Kidney epithelial cell (primary cell): ENCODE measurements at places on chromosomes 5 and 9.

GRCh38 chr5:113273948-113274347 lies 160.8 kb downstream of the TSSK1B start:
- no peak for DNase-seq

- DNase-seq: no peak
Observed at GRCh38 chr9:89718176-89718575, 113.4 kb downstream of the GADD45G start.

- no peak for DNase-seq
Observed at GRCh38 chr5:89123581-89123980, 240.6 kb upstream of the MEF2C start.

GRCh38 chr9:99819123-99819855 lies 2.4 kb upstream of the NR4A3 start:
- DNase-seq: peak; percentile 49

GRCh38 chr9:77981332-77981731 lies 50.3 kb downstream of the GNAQ start:
- DNase-seq: no peak

- no peak for DNase-seq
Observed at GRCh38 chr9:129623331-129623730, 2.4 kb upstream of the C9orf50 start.

DNA sequence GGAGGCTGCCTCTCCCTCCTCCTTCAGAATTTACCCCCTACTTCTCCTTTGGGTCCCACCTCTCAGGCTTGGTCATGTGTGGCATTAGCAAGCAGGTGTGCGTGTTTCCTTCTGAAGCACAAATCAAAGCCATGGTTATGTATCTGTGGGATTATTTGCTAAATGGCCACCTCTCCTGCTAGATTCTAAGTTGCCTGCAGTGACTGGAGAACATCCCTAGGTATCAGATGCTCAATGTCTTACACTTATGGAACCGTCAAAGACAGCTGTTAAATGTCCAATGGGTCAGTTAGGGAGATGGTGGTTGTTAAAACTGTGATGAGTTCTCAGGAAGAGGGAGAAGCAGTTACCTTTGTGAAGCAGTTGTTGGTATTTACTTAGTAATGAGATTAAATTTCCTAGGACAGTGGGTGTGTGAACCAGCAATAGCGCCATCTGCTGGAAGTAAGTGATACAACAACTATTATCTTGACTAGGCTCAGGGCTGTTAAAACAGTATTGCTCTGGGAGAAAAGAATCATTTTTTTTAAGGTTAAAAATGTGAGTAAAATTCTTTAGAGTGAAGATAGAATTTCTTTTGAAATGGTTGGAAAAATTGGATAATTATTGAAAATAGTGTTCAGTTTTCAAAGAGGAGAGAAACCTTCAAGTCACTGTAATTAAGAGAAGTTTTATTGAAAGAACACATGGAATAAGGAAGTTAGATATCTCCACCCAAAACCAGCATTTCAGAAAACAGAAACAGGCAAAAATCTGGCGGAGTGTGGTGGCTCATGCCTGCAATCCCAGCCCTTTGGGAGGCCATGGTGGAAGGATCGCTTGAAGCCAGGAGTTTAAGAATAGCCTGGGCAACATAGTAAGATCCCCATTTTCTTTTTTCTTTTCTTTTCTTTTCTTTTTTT lies 71.3 kb downstream of the TMC1 start:
- no peak for DNase-seq

GRCh38 chr9:19935422-19935821 lies 146.6 kb upstream of the SLC24A2 start:
- DNase-seq: no peak

DNA sequence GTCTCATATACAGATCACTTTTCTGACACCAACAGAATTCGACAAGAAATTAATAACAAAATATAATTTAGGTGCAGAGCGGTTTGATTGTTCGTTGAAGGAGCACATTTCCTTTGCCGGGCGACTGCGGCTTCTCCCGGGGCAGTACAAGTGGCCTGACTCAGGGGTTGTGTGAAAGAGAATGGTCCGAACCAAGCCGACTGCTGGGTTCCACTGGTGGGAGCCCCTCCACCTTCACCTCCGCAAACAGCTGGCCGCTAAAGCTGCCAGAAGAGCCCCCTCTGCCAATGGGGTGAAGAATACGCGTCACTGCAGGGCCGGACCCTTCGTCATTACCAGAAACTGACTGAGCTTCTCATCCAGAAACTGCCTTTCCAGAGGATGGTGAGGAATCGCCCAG lies 156.0 kb upstream of the IFNE start:
- DNase-seq: no peak

GRCh38 chr5:756171-756570 lies 28.4 kb downstream of the ZDHHC11B start:
- DNase-seq: no peak

- no peak for DNase-seq
Observed at GRCh38 chr5:133938929-133939328, 29.5 kb downstream of the C5orf15 start.

- no peak for DNase-seq
Observed at GRCh38 chr5:131534974-131535373, 100.1 kb downstream of the RAPGEF6 start.

DNA sequence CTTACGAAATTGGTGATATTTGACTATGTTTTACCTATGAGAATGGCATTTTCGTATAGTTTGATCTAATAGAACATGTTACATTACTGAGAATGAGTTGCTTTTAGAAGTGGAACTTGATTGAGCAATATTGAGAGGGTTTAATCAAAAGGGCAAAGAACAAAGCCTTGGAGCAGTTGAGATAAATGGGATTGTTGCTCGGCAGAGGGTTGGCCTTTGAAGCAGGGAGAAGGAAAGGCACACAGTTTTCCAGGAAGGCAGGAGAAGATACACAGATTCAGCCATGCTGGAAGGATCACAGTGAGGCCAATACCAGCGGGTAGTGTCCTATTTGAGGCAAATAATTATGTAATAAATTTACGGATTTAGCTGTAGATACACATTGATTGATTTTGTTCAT lies 19.5 kb downstream of the MAN2A1 start:
- DNase-seq: no peak

- DNase-seq: no peak
Observed at GRCh38 chr5:83927140-83927733, 206.6 kb upstream of the HAPLN1 start.

DNA sequence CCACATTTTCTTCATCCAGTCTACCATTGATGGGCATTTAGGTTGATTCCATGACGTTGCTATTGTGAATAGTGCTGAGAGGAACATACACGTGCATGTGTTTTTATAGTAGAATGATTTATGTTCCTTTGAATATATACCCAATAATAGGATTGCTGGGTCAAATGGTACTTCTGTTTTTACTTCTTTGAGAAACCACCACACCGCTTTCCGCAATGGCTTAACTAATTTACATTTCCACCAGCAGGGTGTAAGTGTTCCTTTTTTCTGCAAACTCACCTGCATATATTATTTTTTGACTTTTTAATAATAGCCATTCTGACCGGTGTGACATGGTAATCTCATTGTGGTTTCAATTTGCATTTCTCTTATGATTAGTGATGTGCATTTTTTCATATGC lies 82.2 kb upstream of the RFX3 start:
- no peak for DNase-seq

- DNase-seq: no peak
Observed at GRCh38 chr9:107932046-107932445, 442.5 kb upstream of the KLF4 start.

GRCh38 chr5:59066367-59067163 lies 483.7 kb downstream of the RAB3C start:
- no peak for DNase-seq

GRCh38 chr9:17509151-17509550 lies 69.7 kb upstream of the SH3GL2 start:
- DNase-seq: no peak

DNA sequence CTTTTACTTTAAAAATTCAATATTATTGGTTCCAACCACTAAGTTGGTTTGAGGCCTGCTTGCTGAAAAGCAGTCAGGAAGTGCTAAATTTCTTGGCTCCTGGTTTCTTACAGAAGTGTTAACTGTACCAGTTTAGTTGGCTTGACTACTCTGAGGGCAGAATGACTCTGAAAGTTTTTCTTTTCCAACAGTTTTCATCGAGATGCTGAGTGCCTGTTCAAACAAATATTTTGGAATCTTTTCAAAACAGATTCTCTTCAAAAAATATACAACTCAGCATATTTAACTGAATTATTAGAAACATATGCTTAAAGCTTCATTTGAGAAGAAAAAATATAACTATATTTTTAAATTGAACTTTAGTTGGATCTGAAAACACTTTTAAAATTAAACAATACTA lies 37.0 kb downstream of the SLC38A9 start:
- no peak for DNase-seq

DNA sequence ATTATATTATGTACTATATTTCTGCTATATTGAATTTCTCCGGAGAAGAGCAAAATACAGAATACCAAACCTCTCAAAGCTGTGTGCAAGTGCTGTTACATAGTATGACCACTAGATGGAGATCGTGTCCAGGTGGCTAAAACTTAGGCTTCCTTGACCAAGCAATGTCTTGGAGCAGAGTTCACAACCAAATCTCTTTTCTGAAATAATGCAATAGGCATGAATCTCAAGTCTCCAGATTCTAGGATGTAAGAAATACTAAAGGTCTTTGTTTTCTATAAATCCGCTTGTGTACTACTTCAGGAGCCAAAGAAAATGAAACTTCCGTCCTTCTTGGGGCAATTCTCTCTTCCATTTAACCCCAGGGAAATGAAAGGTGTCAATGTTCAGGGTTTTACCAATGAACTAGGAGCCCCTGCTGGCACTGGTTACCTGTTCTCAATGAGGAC lies 181.5 kb upstream of the RAI14 start:
- DNase-seq: no peak

- DNase-seq: no peak
Observed at GRCh38 chr9:92738661-92739081, 26.0 kb downstream of the BICD2 start.

- no peak for DNase-seq
Observed at GRCh38 chr9:88396836-88397577, 8.8 kb downstream of the SPIN1 start.

- DNase-seq: no peak
Observed at GRCh38 chr5:10416868-10417267, 24.8 kb upstream of the ROPN1L start.

DNA sequence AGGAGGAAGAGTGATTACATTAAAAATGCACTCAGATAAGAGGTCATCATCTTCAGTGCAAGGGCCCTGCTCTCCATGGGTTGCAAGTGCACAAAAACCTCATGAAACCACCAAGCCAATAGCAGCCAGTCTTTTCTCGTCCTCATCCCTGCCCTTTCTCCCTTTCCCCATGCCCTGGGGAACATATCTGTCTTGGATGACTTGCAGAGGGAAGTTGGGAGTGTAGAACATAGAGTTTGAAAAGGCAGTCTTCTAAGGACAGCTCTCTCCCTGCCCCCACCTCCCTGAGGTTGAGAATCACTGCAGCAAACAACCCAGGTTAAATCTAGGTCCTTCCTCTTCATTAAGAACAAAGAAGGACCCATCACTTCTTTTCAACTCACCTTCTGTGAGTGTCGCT lies 22.0 kb downstream of the DDX31 start:
- DNase-seq: no peak

- no peak for DNase-seq
Observed at GRCh38 chr9:136643596-136644342, 18.9 kb upstream of the EGFL7 start.

- no peak for DNase-seq
Observed at GRCh38 chr9:13500034-13500433, 220.5 kb upstream of the MPDZ start.

DNA sequence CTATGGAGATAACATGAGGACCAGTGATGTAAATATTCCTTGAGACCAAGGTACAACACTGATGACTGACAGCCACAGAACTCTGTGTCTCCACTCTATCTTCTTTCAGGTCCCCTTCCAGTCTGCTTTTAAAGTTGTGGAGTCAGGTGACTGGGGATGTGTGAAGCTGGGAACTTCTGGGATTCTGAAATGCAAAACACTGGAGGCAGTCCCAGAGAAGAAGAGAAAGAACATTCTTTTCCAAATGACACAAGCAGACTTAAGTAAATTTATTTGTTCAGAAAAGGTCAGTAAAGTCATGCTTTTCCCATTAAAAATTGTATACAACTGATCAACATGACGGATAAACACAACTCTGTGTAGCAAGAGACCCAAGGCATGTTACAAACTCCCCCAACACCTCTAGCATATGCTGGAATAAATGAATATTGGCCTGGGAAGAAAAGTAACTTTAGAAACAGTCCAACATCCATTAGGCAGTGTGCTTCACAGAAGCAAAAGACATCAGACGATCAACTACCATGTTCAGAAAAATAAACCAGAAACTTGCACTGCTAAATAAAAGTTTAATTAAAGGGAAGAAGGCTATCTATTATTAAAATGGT lies 92.4 kb upstream of the IFNK start:
- DNase-seq: no peak

GRCh38 chr9:32867026-32867425 lies 83.7 kb downstream of the TMEM215 start:
- no peak for DNase-seq

DNA sequence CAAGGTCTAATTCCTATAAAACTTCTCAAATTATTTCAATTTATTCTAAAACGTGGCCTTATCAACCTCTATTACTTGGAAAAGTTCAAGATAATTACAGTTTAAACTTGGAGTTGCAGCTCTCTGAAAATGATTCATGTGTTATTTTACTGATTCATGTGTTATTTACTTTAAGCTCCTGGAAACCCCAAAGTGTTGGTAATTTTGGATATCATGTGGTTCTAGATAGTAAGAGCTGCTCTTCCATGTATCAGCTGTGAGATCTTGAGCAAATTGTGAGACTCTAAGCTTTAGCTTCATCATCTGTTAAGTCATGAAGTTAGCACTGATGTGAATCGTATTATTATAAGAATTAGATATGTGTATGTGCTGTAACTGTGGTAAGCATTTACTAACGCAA lies 749.2 kb downstream of the TLE4 start:
- DNase-seq: peak; percentile 26

GRCh38 chr5:72392326-72392733 lies 72.2 kb downstream of the PTCD2 start:
- DNase-seq: no peak

- DNase-seq: no peak
Observed at GRCh38 chr9:1320607-1321195, 270.5 kb downstream of the DMRT2 start.

DNA sequence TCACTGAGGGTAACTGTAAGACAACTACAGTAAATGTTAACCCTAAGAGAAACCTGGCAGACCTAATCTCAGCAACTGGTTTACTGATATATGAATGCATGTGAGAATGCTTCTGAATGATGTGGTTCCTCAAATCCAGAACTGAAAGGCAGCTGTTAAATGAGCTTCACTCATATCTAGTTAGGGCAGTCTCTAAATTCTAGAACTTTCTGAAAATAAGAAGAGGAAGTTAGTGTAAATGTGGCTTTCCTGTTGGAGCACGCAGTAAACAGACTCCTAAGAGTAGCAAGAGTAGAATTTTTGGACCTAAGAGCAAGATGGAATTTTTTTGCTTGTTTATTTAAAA lies 117.9 kb upstream of the KCNN2 start:
- DNase-seq: no peak
